ENCODE measurements at places on chromosomes 16 and 17. TPM values are rescaled to one million over a fixed set of nuclear protein-coding genes. Genes with fewer than 3 reads are reported as not detected.

ALG1 gene
- total RNA-seq, result 24.7 TPM

MC1R gene
- 10.6 TPM for total RNA-seq

CNTNAP1 gene
- total RNA-seq, result 26.6 TPM

TEX14 gene
- not detected for total RNA-seq

TRAF4 gene
- 27.1 TPM for total RNA-seq

CCL16 gene
- not detected for total RNA-seq

CDR2 gene
- 54.6 TPM for total RNA-seq

RSKR gene
- 3.1 TPM for total RNA-seq

HS3ST4 gene
- total RNA-seq, result not detected

SLC16A11 gene
- total RNA-seq, result 0.12 TPM

Measured in smooth muscle cell of the coronary artery (primary cell).